SJCRH30 (cell line): ENCODE measurements at places on chromosomes 6 and 20. TPM values are rescaled to one million over a fixed set of nuclear protein-coding genes. Genes with fewer than 3 reads are reported as not detected.

The LST1 gene
- total RNA-seq: not detected in 2 replicates

DNA sequence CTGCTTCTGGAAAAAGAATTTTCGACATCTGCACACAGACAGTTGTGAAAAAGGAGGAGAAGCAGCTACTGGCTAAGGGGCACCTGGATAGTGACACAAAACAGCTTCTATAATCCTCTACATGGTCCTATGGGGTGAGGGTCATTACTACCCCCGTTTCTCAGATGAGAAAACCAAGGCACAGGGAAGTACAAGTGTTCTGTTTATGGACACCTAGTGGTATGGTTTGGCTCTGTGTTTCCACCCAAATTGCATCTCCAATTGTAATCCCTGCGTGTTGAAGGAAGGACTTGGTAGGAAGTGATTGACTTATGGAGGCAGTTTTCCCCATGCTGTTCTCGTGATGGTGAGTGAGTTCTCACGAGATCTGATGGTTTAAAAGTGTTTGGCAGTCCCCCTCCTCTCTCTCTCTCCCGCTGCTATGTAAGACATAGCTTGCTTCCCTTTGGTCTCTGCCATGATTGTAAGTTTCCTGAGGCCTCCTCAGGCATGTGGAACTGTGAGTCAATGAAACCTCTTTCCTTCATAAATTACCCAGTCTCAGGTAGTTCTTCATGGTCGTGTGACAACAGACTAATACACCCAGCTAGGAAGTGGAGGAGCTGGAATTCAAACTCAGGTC, 2.5 kb upstream of the KCNK15 start:
- H3K27me3 ChIP-seq: peaks cover 34% of the 10 kb centered on the region
- H3K4me1 ChIP-seq: no peaks in the 10 kb centered on the region
- no peak for DNase-seq
- no peak overlapping the region for H3K27ac ChIP-seq
- no peak overlapping the region for H3K4me3 ChIP-seq

- peaks cover 5% of the 10 kb centered on the region for H3K4me1 ChIP-seq
- DNase-seq: peak; percentile 67
- no peaks in the 10 kb centered on the region for H3K36me3 ChIP-seq
- no peak overlapping the region for H3K27ac ChIP-seq
Observed at GRCh38 chr6:30955367-30956042, 14.7 kb downstream of the MUCL3 start.

The CMTR1 gene
- total RNA-seq: 39.1 and 45.2 TPM in 2 replicates

DNA sequence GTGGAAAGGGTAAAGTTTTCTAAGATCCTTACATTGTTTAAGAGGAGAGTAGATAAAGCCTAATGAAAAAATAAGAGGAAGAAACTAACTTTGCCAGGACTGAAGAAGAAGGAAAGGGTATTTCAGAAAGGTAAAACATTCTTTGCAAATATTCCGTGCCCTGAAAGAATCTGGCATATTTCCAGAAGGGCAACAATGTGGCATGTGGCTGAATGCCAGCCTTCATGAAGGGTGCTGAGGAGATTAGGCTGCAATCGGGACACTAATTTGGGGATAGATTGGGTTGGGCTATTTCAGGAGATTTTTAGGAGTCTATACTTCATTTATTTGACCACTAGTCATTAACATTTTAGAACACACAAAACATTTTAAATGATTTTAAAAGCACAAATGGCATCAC, 16.2 kb upstream of the UFL1 start:
- H3K27me3 ChIP-seq: no peaks in the 10 kb centered on the region
- DNase-seq: no peak
- H3K4me3 ChIP-seq: no peak overlapping the region
- no peaks in the 10 kb centered on the region for H3K36me3 ChIP-seq
- no peak overlapping the region for H3K27ac ChIP-seq

The TRIM15 gene
- 0.08 and 0.28 TPM in 2 replicates for total RNA-seq
